ENCODE measurements at places on chromosomes 16 and 17. TPM values are rescaled to one million over a fixed set of nuclear protein-coding genes. Genes with fewer than 3 reads are reported as not detected.

The TP53TG3B gene
- total RNA-seq = not detected

The KCNH4 gene
- total RNA-seq = not detected

The FOXO3B gene
- 3.7 TPM for total RNA-seq

The EPOP gene
- 3.6 TPM for total RNA-seq

The TMC8 gene
- total RNA-seq = not detected

The INCA1 gene
- total RNA-seq = 0.44 TPM

The TMEM204 gene
- total RNA-seq = not detected

The PARD6A gene
- total RNA-seq = 3.2 TPM

The MYH11 gene
- not detected for total RNA-seq

The SRCIN1 gene
- 8.6 TPM for total RNA-seq

The SLFN14 gene
- not detected for total RNA-seq

The PRSS33 gene
- not detected for total RNA-seq

The HOXB4 gene
- 0.44 TPM for total RNA-seq

The PRSS27 gene
- total RNA-seq = 6.3 TPM

The LAT gene
- 4.4 TPM for total RNA-seq

The SLC52A1 gene
- not detected for total RNA-seq

The PCGF2 gene
- total RNA-seq = 32.6 TPM

The LLGL2 gene
- 21.2 TPM for total RNA-seq

The MMP25 gene
- 0.26 TPM for total RNA-seq

The MEFV gene
- 0.49 TPM for total RNA-seq

The SLC35G6 gene
- total RNA-seq = not detected

The CES3 gene
- 0.52 TPM for total RNA-seq

The KRT12 gene
- not detected for total RNA-seq

The CIITA gene
- not detected for total RNA-seq

The SLC5A10 gene
- 0.16 TPM for total RNA-seq

The FBXW10B gene
- total RNA-seq = 3.4 TPM

The APOH gene
- total RNA-seq = not detected

The LCMT1 gene
- total RNA-seq = 36.3 TPM

The CLEC18C gene
- 0.21 TPM for total RNA-seq

The KRT34 gene
- total RNA-seq = 0.42 TPM

The EXOC3L1 gene
- not detected for total RNA-seq

The TMEM114 gene
- not detected for total RNA-seq

The ACSM2A gene
- not detected for total RNA-seq

The NPIPB4 gene
- total RNA-seq = 197 TPM

The CD300LG gene
- not detected for total RNA-seq

The CCDC92B gene
- not detected for total RNA-seq

The VKORC1 gene
- total RNA-seq = 66.3 TPM

The FAM234A gene
- total RNA-seq = 67.3 TPM

The RPL19 gene
- total RNA-seq = 3,055 TPM

The SCNN1G gene
- 7.9 TPM for total RNA-seq

The CTRB2 gene
- not detected for total RNA-seq

All from MCF 10A (cell line).